ENCODE measurements at places on chromosomes 7 and 10. TPM values are rescaled to one million over a fixed set of nuclear protein-coding genes. Genes with fewer than 3 reads are reported as not detected.
A peak's percentile ranks its signal among the peaks of the same experiment; 100 is the strongest.

GRCh38 chr7:80929619-80930018, 10.8 kb upstream of the SEMA3C start:
- no peak overlapping the region for H3K4me3 ChIP-seq
- DNase-seq = no peak
- H3K27ac ChIP-seq = no peak overlapping the region
- peaks cover 4% of the 10 kb centered on the region for H3K4me1 ChIP-seq
- no peaks in the 10 kb centered on the region for H3K27me3 ChIP-seq

DNA sequence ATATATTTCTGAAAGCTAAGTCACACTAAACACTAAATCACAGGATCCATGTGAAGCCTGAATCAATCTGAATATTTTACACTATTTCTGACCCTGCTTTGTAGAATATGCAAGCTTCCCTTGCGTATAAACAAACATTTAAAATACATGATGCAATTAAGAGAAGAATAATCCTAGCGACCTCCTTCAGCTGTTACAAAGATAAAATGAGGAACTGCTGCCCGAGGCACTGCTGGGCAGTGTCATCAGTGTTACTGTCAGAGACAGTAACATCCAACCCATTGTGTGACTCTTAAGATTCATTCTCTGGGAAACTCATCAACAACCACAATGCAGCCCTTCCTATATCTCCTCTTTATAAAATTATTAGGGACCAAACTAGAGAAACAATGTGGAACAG, 61.6 kb downstream of the COBL start:
- H3K4me3 ChIP-seq = no peak overlapping the region
- no peak for DNase-seq
- H3K27me3 ChIP-seq = no peaks in the 10 kb centered on the region
- no peaks in the 10 kb centered on the region for H3K36me3 ChIP-seq
- no peak overlapping the region for H3K27ac ChIP-seq

GRCh38 chr10:103578782-103579382, 85.4 kb downstream of the NEURL1 start:
- peaks cover 67% of the 10 kb centered on the region for H3K27me3 ChIP-seq
- no peak for DNase-seq
- H3K36me3 ChIP-seq = no peaks in the 10 kb centered on the region
- no peak overlapping the region for H3K4me3 ChIP-seq
- H3K4me1 ChIP-seq = no peaks in the 10 kb centered on the region

DNA sequence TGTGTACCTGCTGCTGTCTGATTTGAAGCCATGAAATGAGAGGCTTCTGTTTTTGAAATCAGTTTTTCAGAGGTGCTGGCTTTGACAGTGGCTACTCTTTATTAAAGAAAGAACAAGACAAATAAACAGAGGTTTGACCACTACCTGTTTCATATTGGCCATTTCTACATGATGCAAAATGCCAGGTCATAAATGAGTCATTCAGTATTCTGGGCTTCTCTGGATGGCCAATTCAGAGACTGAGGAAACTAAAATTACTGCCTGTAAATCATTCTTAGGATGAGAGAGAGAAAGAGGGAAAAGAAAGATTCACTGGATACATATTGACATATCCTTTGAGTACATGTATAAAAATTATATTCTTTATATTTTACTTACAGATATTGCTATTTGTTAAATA, 303.3 kb upstream of the ETV1 start:
- no peaks in the 10 kb centered on the region for H3K36me3 ChIP-seq
- no peaks in the 10 kb centered on the region for H3K27me3 ChIP-seq
- H3K4me3 ChIP-seq = no peak overlapping the region
- H3K4me1 ChIP-seq = no peaks in the 10 kb centered on the region
- H3K27ac ChIP-seq = no peak overlapping the region

DNA sequence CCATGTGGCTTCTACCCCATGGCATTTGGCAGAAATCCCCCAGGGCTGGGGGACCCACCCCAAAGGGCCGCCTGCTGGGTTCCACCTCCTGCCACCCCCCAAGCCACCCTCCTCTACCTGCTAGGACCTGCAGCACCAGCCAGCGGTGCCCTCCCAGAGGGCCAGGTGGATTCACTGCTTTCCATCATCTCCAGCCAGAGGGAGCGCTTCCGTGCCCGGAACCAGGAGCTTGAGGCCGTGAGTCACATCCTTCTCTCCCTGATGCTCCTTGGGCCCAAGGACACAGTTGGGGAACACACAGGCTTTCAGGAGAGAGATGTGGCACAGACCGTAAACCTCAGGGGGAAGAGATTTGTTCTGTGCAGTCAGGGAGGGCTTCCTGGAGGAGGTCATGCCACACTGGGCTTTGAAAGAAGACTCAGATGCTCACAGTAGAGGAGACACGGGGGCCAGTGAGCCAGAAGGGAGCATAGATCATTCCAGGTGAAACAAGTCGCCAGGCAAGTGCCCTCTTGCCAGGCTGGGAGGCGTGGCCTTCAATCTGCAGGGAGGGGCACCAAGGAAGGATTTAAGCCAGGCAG, 11.5 kb upstream of the SH2B2 start:
- no peak overlapping the region for H3K27ac ChIP-seq
- no peak overlapping the region for H3K4me3 ChIP-seq
- H3K36me3 ChIP-seq = no peaks in the 10 kb centered on the region

DNA sequence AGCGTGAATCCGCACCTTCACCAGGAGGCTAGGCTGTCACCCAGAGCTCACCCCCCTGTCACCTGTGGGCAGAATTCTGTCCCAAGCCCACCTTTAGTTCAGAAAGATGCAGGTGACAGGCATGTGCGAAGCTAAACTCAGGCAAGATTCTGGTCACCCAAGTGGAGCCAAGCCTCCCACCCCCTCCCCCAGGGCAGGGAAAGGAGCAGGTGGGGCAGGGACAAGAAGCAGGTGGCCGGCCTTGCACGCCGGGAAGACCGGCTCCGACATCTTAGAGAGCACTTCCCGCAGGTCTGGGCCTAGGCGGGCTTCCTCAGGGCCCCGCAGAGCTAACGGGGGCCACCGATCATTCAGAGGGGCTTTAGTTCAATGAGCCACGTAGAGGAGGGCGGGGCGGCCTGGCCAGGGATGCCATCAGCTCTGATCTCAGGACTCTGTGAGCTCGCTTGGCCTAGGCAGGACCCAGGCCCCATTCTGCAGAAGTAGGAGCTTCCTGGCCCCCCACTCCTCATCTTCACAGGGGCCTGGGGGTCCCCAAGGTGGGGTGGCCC, 19.9 kb downstream of the UNCX start:
- DNase-seq = no peak
- H3K4me3 ChIP-seq = no peak overlapping the region
- no peaks in the 10 kb centered on the region for H3K36me3 ChIP-seq
- H3K4me1 ChIP-seq = no peaks in the 10 kb centered on the region
- peaks cover 55% of the 10 kb centered on the region for H3K27me3 ChIP-seq
- no peak overlapping the region for H3K27ac ChIP-seq

DNA sequence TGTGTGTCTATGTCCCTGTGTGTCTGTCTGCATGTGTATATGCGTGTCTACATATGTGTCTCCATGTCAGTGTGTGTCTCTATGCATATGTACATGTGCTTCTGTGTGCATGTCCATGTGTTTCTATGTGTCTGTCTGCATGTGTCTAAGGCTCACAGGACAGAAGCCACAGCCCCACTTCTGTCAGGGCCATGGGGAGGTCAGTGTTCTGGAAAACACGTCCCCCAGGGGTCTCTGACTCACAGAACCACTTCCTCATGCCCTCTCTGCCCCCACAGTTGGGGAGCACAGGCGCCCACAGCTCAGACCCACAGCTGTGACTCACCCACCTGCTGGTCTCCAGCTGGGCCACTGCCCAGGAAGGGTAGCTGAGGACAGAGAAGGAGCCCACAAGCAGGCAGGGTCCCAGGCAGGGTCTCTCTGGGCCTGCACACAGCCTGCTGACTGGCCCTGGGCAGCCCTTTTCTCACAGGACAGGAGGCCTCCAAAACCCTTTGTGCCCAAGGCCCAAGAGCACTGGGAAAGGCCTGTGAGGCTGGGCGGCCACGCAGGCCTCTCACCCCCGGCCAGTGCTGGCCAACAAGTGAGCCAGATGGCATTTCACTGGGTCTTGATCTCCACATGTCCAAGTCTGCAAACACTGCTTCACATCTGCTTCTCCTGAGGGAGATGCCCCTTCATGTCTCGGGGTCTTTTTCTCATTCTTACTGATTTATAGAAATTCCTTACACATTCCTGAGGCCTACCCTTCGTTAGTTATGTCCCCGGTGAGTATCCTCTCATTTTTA, 102.9 kb upstream of the FAM20C start:
- H3K4me3 ChIP-seq = peak overlapping the region; percentile 0
- no peaks in the 10 kb centered on the region for H3K36me3 ChIP-seq
- DNase-seq = peak; percentile 98
- H3K27me3 ChIP-seq = no peaks in the 10 kb centered on the region
- H3K4me1 ChIP-seq = peaks cover 59% of the 10 kb centered on the region

DNA sequence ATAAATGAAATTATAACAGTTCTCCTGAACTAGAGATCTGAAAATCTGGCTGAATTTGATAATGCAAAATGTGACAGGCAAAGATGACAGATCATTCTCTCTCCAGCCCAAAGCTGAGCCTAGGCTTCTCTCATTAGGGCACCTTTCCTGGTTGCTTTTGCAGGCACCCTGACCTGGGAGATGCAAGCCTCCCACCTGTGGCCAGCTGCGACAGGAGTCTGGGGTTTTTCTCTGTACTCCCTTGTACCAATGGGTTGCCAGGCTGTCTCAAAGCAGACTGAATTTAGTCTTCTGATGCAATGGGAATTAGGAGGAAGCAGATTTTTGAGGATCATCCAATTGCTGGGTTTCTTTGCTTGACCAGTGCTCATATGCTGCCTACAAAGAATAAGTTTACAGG, 85.0 kb upstream of the EFCAB10 start:
- no peaks in the 10 kb centered on the region for H3K27me3 ChIP-seq
- no peaks in the 10 kb centered on the region for H3K4me1 ChIP-seq
- no peaks in the 10 kb centered on the region for H3K36me3 ChIP-seq
- H3K4me3 ChIP-seq = no peak overlapping the region
- DNase-seq = no peak
- no peak overlapping the region for H3K27ac ChIP-seq

DNA sequence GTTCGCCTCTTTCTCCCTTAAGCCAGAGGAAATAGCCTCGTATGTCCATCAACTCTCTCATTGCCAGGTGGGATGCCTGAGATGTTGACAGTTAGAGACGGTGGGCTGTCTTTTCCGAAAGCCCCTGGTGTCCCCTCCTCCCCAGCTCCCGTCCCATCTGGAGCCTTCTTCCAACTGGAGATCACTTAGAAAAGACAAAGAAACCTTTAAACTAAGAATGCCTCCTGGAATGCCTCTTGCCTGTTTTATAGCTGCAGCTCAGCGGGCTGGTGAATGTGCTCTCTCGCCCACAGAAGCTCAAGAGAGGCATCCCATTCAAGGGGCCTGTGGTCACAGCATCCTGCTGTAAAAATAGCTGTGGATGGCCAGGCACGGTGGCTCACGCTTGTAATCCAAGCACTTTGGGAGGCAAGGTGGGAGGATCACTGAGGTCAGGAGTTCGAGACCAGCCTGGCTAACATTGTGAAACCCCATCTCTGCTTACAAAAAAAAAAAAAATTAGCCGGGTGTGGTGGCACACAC, 5.2 kb upstream of the MYL10 start:
- H3K4me1 ChIP-seq = peaks cover 13% of the 10 kb centered on the region
- no peak overlapping the region for H3K4me3 ChIP-seq
- no peaks in the 10 kb centered on the region for H3K36me3 ChIP-seq

- no peak for DNase-seq
- H3K27ac ChIP-seq = no peak overlapping the region
- no peaks in the 10 kb centered on the region for H3K4me1 ChIP-seq
- H3K27me3 ChIP-seq = no peaks in the 10 kb centered on the region
Observed at GRCh38 chr10:111265341-111265740, 188.5 kb downstream of the ADRA2A start.

DNA sequence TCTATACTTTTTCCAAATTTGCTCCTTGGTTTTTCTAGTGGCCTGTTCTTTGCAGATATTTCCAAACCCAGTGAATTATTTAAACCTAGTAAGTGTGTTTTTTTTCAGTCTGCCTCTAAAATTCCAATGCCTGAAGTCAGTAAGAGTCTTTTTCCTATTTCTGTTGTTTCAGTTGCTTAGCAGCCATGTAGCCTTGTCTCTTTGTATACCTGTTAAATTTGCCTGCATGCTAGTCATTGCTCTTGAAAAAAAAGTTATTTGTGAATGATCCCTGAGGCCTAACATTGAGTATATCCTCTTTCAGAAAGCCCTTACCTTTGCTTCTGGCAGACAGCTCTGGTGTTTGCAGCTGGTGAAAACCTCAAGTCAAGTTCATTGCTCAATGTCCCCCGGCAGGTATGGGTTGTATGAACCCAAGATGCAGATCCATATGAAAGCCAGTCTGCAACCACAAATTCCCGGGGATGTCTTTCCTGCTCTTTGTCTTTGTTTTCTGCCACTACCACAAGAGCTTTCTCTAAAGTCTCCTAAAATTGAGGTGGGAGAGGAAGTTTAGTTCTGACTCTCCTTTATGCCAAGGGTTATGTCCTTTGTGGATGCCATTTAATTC, 35.7 kb downstream of the CH25H start:
- no peaks in the 10 kb centered on the region for H3K4me1 ChIP-seq
- no peak overlapping the region for H3K27ac ChIP-seq
- no peaks in the 10 kb centered on the region for H3K27me3 ChIP-seq
- no peaks in the 10 kb centered on the region for H3K36me3 ChIP-seq
- DNase-seq = no peak

DNA sequence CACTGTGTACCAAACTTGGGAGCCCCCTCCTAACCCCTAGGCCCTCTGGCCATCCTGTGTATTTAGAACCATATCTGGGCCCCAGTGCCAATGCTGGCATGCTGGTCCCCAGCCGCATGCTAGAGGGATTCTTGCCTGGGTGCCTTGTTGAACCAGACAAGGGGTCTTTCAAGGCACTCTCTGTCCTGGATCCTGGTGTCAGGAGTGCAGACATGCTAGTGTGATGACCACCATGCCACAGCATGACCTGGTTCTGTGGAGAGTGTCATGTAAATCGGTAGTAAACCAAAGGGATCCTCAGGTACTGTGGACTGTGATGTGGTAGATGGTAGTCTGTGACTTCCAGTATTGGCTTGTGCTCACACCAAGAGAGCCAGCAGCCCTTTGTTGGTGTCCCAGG, 222.2 kb upstream of the PODXL start:
- DNase-seq = no peak
- H3K4me1 ChIP-seq = no peaks in the 10 kb centered on the region
- peaks cover 3% of the 10 kb centered on the region for H3K27me3 ChIP-seq
- H3K36me3 ChIP-seq = no peaks in the 10 kb centered on the region

GRCh38 chr7:94439893-94440381, 45.2 kb downstream of the COL1A2 start:
- no peak overlapping the region for H3K4me3 ChIP-seq
- peak overlapping the region; percentile 21 for H3K27ac ChIP-seq
- H3K36me3 ChIP-seq = no peaks in the 10 kb centered on the region
- H3K27me3 ChIP-seq = no peaks in the 10 kb centered on the region
- H3K4me1 ChIP-seq = peaks cover 12% of the 10 kb centered on the region

Gene TAS2R3
- 1.2 TPM for total RNA-seq

Gene MGAM2
- 0.05 TPM for total RNA-seq

Gene A1CF
- total RNA-seq = not detected

Gene NXPH1
- not detected for total RNA-seq

Gene PDE6C
- not detected for total RNA-seq

Gene OPN1SW
- not detected for total RNA-seq

All from astrocyte (in vitro differentiated cells and primary cell).